Activated naive CD8-positive, alpha-beta T cell treated with anti-CD3 and anti-CD28 coated beads for 36 hours (primary cell): ENCODE measurements at places on chromosomes 11 and 22. TPM values are rescaled to one million over a fixed set of nuclear protein-coding genes. Genes with fewer than 3 reads are reported as not detected.

Gene HIC2
- 5.8 TPM for total RNA-seq

Gene SYTL2
- 7.6 TPM for total RNA-seq

Gene CALCA
- total RNA-seq = 0.28 TPM

Gene ZBTB3
- total RNA-seq = 4.8 TPM

Gene NPAS4
- total RNA-seq = not detected

Gene OR52A5
- not detected for total RNA-seq

Gene DRICH1
- total RNA-seq = not detected

Gene IRAG1
- total RNA-seq = not detected

Gene TMEM121B
- total RNA-seq = 0.27 TPM
